B cell (primary cell): ENCODE measurements at places on chromosomes 2 and 18.

DNA sequence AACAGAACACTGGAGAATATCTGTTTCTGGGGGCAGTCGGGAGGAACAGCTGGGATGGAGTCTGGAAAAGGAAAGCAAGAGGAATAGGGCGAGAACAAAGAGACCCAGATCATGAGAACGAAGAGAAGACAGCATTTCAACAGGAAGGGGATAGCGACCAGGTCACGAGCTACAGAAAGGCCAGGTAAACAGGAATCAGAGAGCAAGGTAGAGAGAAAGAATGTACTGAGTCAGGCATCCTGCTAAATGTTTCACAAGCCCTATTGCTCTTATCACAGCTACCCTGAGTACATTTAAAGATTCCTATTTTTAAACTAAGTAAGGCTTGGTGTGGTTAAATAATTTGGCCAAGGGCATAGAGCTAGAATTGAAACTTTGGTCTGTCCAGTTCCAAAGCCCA is 254.9 kb upstream of the RAB12 start:
- no peak for DNase-seq

DNA sequence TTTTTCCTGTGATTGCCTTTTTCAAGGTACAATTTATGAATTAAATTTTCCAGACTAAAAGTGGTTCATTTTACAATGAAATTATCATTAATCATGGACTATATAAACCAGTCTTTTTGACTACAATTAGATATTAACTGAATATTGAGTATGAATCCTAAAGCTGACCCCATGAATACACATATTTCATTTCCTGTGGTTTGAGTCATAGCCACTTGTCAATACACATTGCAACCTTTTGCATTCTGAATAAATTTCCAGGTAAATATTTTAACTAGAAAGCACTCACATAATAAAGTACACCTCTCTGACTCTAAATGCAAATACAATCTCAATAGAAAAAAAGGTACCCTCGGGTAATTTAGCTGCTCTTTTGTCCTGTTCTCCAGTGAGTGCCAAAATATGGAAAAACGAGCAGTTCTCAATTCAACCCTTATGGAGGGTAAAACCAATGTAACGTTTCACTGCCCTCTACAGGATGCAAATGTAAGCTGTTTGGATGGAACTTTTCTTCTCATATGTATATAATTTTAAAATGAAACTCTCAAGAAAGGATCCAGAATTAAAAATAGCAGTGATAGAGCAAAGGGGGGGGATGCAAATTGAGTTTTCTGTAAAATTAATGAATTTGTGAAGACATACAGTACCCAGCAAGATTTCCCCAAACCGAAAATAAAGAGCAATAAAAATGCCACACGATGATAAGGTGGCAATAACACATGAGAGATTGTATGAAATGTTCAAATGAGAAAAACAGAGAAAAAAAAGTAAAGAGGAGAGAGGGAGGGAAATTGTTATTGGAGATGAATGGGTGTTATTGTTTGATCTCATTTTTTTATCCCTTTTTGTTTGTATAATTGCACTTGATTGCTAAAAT is 1795.7 kb upstream of the PIK3C3 start:
- DNase-seq: no peak

GRCh38 chr2:66430505-66431273 is 4.2 kb upstream of the MEIS1 start:
- DNase-seq: no peak

DNA sequence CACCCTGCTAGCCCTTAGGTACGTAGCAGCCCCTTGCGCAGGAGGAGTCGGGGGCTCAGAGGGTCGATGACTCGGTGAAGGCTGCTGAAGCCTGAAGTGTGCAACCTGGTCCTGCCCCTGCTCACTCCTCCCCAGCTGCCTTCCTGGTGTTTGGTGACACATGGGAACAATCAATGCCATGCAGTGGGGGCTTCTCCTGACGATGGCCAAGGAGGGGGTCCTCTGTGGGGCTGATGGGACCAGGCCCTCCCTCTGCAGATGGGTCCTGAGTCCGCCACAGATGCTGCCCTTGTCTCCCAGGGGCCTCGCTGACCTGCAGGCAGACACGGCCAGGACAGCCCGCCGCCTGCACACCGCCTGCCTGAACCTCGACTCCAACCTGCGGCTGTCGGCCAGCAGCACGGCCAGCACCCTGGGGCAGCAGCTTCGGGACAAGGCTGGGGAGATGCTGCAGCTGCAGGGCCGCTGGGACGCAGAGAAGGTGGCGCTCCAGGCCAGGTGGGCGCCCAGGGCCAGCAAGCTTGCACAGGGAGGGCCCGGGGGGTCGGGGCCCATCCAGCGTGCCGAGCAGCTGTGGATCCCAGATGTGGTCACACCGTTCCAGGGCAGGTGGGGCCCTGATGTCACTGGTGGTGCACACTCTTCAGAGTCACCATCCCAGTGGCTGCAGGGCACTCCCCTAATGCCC is 24.6 kb downstream of the CROCC2 start:
- no peak for DNase-seq
